ENCODE measurements at places on chromosomes 2 and 18. TPM values are rescaled to one million over a fixed set of nuclear protein-coding genes. Genes with fewer than 3 reads are reported as not detected.

The IL36G gene
- total RNA-seq, result not detected

The EPC2 gene
- total RNA-seq, result 77.9 TPM

The ELOA2 gene
- total RNA-seq, result not detected

The GAREM1 gene
- 0.52 TPM for total RNA-seq

The MC5R gene
- not detected for total RNA-seq

The PKDCC gene
- not detected for total RNA-seq

The DSG3 gene
- total RNA-seq, result not detected

GRCh38 chr2:220419647-220420046 is 792.2 kb downstream of the SLC4A3 start:
- no peaks in the 10 kb centered on the region for H3K4me1 ChIP-seq
- no peak overlapping the region for H3K4me3 ChIP-seq
- no peaks in the 10 kb centered on the region for H3K36me3 ChIP-seq
- no peak overlapping the region for H3K27ac ChIP-seq

DNA sequence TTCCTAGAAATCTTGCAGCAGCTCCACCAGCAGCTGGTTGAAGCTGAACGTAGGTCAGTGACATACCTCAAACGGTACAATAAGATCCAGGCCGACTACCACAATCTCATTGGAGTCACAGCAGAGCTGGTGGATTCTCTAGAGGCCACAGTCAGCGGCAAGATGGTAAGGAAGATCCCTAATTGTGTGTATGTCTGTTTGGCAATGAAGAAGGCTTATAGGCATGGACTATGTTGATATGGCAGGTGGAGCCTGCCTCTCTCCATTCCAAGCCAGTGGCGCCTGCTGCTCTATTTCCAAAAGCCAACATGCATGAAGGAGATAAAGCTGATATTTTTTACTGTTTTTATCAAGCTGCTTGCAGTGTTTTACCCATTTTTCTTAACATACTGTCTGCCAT is 36.8 kb downstream of the ARMC9 start:
- H3K4me3 ChIP-seq, result no peak overlapping the region
- no peak for DNase-seq
- H3K27me3 ChIP-seq, result no peaks in the 10 kb centered on the region
- no peaks in the 10 kb centered on the region for H3K36me3 ChIP-seq
- H3K4me1 ChIP-seq, result no peaks in the 10 kb centered on the region

- no peaks in the 10 kb centered on the region for H3K36me3 ChIP-seq
- no peak overlapping the region for H3K4me3 ChIP-seq
- H3K27me3 ChIP-seq, result no peaks in the 10 kb centered on the region
- H3K27ac ChIP-seq, result no peak overlapping the region
Measured at GRCh38 chr18:79385708-79386341, 9.9 kb upstream of the NFATC1 start.

DNA sequence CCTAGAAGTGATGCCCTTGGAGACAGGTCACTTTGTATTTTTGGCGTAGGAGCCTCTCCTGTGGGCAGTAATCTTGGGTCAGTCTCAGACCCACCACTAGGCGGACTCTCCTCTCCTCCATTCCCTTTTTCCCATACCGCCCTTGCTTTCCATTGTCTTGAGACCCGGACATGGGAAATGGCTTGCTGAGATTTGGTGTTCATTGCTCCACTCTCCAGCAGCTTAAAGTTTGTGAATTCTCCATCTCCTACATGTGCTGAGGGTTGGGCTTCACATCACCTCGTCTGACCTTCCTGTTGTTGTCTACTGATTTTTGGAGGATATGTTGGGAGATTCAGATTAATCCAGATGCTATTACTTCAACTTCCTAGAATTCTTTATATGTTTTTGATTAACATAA is 159.2 kb upstream of the RAB12 start:
- H3K4me3 ChIP-seq, result no peak overlapping the region
- no peaks in the 10 kb centered on the region for H3K4me1 ChIP-seq
- H3K27ac ChIP-seq, result no peak overlapping the region

GRCh38 chr2:228689053-228689452 is 507.6 kb upstream of the SPHKAP start:
- no peaks in the 10 kb centered on the region for H3K36me3 ChIP-seq
- H3K27me3 ChIP-seq, result no peaks in the 10 kb centered on the region
- no peak for DNase-seq
- no peak overlapping the region for H3K4me3 ChIP-seq
- H3K27ac ChIP-seq, result no peak overlapping the region
- H3K4me1 ChIP-seq, result no peaks in the 10 kb centered on the region

GRCh38 chr18:26383454-26384270 is 157.4 kb downstream of the TAF4B start:
- no peak overlapping the region for H3K4me3 ChIP-seq
- H3K27me3 ChIP-seq, result no peaks in the 10 kb centered on the region
- no peaks in the 10 kb centered on the region for H3K4me1 ChIP-seq
- DNase-seq, result peak; percentile 18
- H3K27ac ChIP-seq, result no peak overlapping the region

GRCh38 chr2:45134726-45135125 is 125.5 kb upstream of the SIX2 start:
- no peaks in the 10 kb centered on the region for H3K36me3 ChIP-seq
- no peak overlapping the region for H3K27ac ChIP-seq
- H3K27me3 ChIP-seq, result peaks cover 3% of the 10 kb centered on the region
- no peak for DNase-seq
- H3K4me3 ChIP-seq, result no peak overlapping the region

DNA sequence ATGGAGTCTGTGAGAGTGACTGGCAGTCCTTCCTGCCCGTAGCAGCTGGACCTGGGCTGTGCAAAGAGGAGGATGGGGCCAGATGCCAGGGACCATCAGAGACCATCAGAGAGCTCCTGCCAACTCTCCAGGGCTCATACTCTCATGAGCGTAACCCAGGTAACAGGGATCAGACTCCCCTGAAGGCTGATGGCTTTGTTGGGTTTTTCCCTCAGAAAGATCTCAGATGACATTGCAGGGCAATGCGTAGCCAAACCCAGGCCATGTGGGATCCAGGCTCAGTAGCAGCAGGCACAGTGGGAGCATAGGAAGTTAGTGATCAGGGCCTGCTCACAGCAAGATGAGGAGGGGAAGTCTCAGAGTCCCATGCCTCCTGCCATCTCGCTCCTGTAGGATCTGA is 218.0 kb downstream of the LOXHD1 start:
- no peaks in the 10 kb centered on the region for H3K4me1 ChIP-seq
- DNase-seq, result no peak
- H3K27ac ChIP-seq, result no peak overlapping the region
- H3K36me3 ChIP-seq, result no peaks in the 10 kb centered on the region

DNA sequence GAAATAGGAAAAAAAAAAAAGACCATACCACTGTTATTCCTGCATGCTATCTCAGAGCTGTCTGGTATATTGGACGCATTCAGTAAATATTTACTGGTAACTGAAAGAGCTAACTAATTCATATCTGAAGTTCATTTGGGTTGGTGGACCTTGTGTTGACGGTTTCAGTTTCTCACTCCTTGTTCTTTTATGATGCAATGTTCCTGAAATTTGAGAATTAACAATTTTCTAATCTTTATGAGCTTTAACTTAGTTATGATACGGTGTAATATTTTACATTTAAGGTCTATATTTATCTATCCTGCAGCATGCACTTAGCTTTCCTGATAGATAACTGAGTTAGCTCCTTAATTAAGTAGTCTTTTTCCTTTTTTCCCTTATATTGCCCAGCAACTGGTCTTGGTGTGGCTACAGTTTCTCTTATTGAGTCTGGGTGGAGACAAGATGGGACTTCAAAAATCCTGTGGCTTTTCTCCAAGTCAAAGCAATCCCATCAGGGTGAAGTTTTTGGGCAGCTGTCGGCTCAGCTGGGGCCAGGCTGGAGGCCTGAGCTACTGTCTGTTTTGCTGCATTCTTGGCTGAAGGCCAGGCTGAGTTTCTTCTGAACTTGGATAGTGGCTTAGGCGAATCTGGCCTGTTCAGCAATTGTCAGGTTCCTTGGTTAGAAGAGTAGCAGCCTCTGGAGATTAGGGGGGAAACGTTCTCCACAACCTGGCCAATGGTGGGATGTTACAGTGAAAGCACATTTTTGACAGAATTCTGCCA is 78.4 kb upstream of the MEX3C start:
- no peaks in the 10 kb centered on the region for H3K4me1 ChIP-seq
- H3K27me3 ChIP-seq, result no peaks in the 10 kb centered on the region
- no peak overlapping the region for H3K4me3 ChIP-seq
- DNase-seq, result no peak
- no peaks in the 10 kb centered on the region for H3K36me3 ChIP-seq

- no peak for DNase-seq
- no peak overlapping the region for H3K27ac ChIP-seq
- H3K4me3 ChIP-seq, result no peak overlapping the region
- H3K36me3 ChIP-seq, result no peaks in the 10 kb centered on the region
- H3K4me1 ChIP-seq, result no peaks in the 10 kb centered on the region
Measured at GRCh38 chr18:70377317-70377799, 88.5 kb downstream of the SOCS6 start.

- H3K36me3 ChIP-seq, result no peaks in the 10 kb centered on the region
- H3K27ac ChIP-seq, result no peak overlapping the region
- no peak for DNase-seq
- peaks cover 8% of the 10 kb centered on the region for H3K4me1 ChIP-seq
- H3K4me3 ChIP-seq, result no peak overlapping the region
Measured at GRCh38 chr2:27705851-27706622, 42.3 kb downstream of the SLC4A1AP start.

GRCh38 chr2:67733517-67733916 is 329.3 kb downstream of the C1D start:
- no peak overlapping the region for H3K4me3 ChIP-seq
- no peaks in the 10 kb centered on the region for H3K36me3 ChIP-seq
- DNase-seq, result no peak

DNA sequence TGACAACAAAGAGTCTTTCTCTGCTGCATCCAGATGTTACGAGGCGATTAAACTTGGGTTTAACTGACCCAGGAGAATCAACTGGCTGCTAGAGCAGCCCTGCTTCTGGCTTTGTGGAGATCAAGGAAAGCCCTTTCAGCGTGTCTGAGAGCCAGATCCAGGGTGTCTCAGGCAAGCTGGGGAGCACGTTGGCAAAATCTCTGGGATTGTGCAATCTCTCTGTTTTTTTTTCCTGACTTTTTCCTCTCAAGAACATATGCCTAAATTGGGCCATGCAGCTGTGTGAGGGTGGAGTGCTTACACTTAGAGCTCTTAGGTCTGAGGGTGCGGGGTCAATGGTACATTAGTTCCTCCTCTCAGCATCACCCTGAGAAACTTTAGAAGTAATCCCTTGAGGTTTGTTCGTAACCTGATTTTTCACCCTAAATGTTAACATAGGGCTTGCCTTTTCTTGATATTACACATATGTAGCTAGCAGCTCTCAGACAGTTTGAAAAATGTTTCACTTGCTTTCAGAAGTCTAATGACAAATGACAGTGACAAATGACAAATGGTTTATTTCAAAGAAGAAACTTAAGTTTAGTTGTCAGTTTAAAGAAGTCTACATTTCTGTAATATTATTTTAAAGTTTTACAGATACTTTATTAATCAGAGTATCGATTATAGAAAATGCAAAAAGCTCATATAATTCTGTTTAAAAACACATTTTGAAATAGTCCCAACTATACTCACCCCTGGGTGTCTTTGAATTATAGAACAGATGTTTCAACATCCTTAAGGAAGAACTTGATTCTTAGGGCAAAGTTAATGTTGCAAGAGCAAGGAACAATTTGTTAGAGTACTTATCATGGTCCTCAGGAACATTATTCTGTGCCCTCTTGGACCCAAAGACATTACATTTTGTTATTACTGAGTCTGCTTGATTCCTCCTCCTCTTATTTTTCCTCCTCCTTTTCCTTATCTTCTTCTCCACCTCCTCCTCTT is 38.4 kb upstream of the ZSWIM2 start:
- DNase-seq, result no peak
- H3K36me3 ChIP-seq, result no peaks in the 10 kb centered on the region
- no peak overlapping the region for H3K27ac ChIP-seq
- H3K27me3 ChIP-seq, result no peaks in the 10 kb centered on the region
- no peaks in the 10 kb centered on the region for H3K4me1 ChIP-seq
- no peak overlapping the region for H3K4me3 ChIP-seq

GRCh38 chr18:62781262-62781661 is 65.9 kb downstream of the PHLPP1 start:
- H3K27me3 ChIP-seq, result no peaks in the 10 kb centered on the region
- H3K4me3 ChIP-seq, result no peak overlapping the region
- DNase-seq, result no peak
- H3K27ac ChIP-seq, result no peak overlapping the region

- no peak overlapping the region for H3K27ac ChIP-seq
Measured at GRCh38 chr18:72866901-72867745, 664 bp downstream of the NETO1 start.

GRCh38 chr2:105617631-105618350 is 126.9 kb upstream of the NCK2 start:
- H3K27ac ChIP-seq, result no peak overlapping the region
- no peaks in the 10 kb centered on the region for H3K36me3 ChIP-seq
- H3K4me3 ChIP-seq, result no peak overlapping the region
- DNase-seq, result no peak
- H3K27me3 ChIP-seq, result no peaks in the 10 kb centered on the region

DNA sequence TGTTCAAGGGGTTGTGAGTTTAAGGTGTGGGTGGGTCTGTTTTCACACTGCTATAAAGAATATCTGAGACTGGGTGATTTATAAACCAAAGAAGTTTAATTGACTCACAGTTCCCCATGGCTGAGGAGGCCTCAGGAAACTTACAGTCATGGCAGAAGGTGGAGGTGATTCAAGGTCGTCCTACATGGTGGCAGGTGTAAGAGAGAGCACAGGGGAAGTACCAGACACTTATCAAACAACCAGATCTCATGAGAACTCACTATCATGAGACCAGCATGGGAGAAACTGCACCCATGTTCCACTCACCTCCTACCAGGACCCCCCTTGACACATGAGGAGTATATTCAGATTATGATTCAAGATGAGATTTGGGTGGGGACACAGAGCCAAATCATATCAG is 38.0 kb downstream of the RHBDD1 start:
- no peaks in the 10 kb centered on the region for H3K27me3 ChIP-seq
- no peaks in the 10 kb centered on the region for H3K4me1 ChIP-seq
- H3K27ac ChIP-seq, result no peak overlapping the region
